ENCODE measurements at places on chromosomes 5 and 9.

GRCh38 chr5:167985373-167985772, 306.1 kb upstream of the WWC1 start:
- no peak for DNase-seq

- no peak for DNase-seq
These were observed 92.7 kb upstream of the CKMT2 start for GRCh38 chr5:81140441-81140840.

- DNase-seq = no peak
These were observed 9.1 kb upstream of the MAT2B start for GRCh38 chr5:163496286-163496685.

DNA sequence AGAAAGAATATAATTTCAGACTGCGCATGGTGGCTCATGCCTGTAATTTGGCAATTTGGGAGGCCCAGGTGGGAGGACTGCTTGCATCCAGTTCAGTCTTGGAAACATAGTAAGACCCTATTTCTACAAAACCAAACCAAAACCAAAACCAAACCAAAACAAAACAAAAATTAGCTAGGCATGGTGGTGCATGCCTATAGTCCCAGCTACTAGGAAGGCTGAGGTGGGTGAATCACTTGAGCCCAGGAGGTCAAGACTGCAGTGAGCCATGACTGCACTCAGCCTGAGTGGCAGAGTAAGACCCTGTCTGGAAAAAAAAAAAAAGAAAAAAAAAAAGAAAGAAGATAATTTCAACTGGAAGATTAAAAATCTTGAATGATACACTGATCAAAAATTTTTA, 137.0 kb upstream of the ACOT12 start:
- no peak for DNase-seq

Data from Ammon's horn (tissue), 1 donor.